ENCODE measurements at places on chromosomes 3 and 15.

- DNase-seq = no peak
Observed at GRCh38 chr3:182843478-182843877, 50.2 kb downstream of the ATP11B start.

- DNase-seq = no peak
Observed at GRCh38 chr3:178350763-178351162, 185.5 kb upstream of the KCNMB2 start.

- no peak for DNase-seq
Observed at GRCh38 chr15:68382286-68383007, 49.5 kb downstream of the ITGA11 start.

- DNase-seq = no peak
Observed at GRCh38 chr3:96416549-96417255, 397.7 kb upstream of the EPHA6 start.

DNA sequence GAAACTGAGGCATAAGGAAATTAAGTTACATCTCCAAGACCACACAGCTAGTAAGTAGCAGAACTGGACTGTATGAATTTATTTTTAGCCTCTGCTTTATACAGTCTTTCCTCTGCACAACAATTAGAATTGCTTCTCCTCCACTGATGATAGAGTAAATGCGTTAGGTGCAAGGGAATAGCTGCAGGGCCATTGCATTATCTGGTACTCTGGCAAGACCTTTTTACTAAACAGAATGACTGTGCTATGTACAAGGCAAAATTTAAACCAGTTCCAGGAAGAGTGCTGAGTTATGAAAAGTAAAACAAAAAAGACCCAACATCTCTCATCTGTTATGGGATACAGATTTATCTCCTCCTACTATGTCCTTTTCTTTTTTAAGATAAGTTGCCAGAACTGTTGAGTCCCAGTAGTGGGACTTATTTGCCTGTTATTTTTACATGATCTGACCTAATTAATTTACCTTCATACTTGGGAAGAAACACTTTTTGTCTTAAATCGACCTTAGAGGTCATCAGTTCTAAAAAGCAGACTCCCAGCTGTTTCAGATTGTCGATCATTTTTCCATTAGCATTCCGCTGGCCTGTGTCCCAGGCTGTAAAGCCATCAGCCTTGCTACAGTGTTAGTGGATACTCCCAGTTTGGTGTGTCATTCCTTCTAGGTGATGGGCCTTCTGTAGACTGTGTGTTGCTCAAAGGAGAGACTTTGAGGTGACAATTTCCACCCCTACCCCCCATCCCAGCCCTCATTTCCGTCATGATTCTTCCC, 147.5 kb upstream of the NUDT16 start:
- no peak for DNase-seq

DNA sequence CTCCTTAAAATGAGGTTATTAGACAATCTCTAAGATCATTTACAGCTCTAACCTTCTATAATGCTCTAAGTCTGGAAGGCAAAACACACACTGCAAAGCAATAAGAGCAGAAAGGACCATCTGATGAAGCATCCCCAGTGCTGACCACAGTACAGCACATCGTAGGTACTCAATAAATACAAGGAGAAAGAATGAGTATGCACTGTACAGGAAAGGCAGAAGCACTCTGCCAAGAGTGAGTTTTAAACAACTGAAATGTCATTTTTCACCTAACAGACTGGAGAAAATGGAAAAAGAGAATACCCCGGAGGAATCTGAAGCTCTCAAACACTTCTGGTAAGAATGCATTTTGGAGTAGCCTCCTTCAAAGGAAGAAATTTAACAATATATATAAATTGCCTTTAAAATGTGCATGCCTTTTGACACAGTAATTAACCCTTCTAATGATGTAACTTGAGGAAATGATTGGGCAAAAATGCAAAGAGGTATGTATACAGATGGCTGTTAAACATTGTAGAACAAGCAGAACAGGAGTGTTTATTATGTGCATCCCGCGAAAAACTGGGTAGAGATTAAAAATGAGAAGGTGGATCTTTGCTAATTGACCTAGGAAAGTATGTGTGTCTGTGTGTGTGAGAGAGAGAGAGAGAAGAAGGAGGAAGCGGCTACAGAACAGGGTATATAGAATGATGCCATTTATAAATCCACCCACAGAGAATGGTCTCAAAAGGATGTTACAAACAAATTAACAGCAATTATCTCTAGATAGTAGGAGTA, 8.0 kb upstream of the OXTR start:
- DNase-seq = no peak

DNA sequence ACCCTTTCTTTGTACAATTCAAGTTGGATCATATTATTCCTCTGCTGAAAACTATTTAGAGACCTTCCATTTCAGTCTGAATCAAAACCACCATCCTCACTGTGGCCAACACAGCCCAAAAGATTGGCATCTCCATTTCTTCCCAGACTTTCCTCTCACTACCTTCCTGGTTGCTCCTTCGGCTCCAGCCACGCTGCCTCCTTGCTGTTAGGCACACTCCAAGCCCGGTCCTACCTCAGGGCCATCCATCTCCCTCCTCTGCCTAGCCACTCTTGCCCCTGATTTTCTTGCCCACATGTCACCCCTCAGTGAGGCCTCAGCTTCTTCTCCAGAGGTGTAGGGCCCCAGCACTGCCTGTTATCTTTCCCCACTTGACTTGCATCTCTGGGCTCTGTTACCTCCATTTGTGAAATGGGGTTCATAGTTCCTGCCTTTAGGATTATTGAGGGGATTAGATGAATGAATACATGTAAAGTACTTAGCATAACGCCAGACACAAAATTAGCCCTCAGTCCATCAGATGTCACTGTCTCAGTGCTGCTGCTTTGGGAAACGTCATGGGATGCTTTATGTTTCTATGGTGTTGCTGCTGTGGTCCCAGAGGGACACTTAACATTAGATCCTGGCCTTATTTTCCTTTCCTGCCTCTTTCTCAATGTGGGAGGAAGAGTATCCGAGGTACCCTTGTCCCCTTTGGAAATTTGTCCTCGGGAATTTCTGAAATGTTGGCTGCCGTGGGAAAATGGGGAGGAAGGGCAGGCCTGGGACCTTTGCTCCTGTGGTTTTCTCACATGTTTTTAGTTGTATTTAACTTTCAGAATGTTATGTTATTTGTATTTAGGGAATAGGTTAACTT, 31.3 kb downstream of the SNRK start:
- no peak for DNase-seq

Measured in CD4-positive, alpha-beta T cell treated with Interleukin-21 for 1 hour (primary cell).